M059J (cell line): ENCODE measurements at places on chromosomes 5 and 9. TPM values are rescaled to one million over a fixed set of nuclear protein-coding genes. Genes with fewer than 3 reads are reported as not detected.
A peak's percentile ranks its signal among the peaks of the same experiment; 100 is the strongest.

- no peak for DNase-seq
Observed at GRCh38 chr9:87991151-87991870, 17.0 kb upstream of the CDK20 start.

AQP7 gene
- total RNA-seq = 0.17 TPM in 1 of 2 replicates, not detected in the other

PDGFRB gene
- total RNA-seq = 23.5 and 44.4 TPM in 2 replicates

DNA sequence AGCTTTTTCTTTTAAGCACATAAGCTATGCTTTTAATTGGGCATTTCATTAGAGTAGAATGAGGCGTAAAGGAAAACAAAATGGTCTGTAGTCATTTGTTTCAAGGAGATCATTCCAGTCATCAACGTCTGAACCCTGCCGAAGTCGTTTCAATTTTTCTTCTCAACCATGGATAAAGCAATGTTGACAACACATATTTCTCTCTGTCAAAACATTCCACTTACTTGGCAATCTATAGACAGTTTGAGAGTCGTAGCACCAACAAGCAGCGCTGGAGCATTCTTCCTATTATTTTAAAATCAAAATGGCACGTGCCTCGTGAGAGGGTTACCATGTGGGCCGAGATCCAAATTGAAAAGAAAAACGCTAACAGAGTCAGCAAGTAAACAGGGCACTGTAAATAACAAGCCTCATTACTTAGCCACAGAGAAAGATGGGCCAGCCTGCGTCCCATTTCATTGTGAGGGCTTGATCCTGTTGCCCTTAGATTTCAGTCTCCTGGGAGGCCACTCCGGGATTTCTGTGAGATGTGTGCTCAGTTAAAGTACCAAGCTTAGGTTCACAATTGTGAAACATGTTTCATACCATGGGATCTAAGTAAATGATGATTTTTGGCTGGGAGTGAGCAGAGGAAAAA is 422.9 kb downstream of the DTWD2 start:
- no peak for DNase-seq

GRCh38 chr9:100427366-100428263 is 672 bp downstream of the MSANTD3 start:
- DNase-seq = peak; percentile 83
